Adrenal gland (tissue), 19 donors: ENCODE measurements at places on chromosomes 2 and 18.

DNA sequence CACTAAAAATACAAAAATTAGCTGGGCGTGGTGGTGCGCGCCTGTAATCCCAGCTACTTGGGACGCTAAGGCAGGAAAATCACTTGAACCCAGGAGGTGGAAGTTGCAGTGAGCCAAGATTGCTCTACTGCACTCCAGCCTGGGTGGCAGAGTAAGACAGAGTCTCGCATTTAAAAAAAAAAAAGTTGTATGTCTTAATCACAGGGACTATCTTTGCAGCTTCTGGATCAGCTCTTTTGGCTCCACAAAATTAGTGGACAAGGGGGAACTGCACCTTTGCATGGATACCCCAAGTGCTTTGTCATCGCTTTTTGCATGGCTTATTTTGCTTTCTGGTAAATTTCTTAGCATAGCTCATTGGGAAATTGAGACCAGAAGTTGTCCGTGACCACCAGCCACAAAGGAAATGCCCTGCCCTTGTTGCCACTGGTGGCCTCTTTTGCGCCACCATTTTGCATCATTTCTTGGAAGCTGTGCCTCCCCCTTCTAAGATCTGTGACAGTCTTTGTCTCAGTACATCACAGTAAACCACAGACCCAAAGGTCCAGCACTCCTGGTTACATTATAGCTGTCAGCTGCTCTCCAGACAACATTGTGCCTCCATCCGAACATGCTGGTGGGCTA, 43.9 kb upstream of the PCBP1 start:
- DNase-seq = no peak

- peak; percentile 90 for DNase-seq
Measured at GRCh38 chr18:48951448-48952286, 902 bp upstream of the SMAD7 start.

DNA sequence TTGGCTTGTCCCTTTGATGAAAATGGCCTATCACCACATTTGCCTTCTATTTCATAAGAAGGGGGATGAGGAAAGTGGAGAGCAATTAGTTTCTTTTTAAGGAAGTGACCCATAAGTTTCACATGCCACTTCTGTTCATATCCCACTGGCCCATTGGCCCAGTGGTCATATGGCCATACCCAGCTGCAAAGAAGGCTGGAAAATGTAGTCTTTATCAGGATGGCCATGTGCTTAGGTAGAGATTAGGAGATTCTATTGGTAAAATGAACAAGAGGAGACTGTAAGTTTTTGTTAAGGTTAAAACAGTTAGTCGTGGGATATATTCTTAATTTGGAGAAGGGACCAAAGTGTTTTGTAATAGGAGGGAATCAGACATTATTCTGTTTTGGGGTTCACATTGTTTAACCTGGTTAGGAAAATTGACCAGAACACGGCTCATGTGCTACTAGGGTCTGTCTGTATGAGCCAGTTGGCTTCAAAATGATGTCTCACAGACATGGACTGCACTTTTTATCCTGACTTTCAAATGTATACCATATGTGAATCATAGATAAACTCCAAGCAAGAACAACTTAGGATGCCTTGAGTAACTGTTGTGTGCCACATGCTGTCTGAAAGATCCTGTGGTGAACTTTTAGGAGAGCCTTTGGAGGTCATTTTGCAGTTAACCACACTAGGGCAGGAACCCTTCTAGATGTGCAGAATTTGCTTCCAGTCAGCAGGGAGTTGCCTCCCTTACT, 17.3 kb downstream of the PLCL1 start:
- no peak for DNase-seq

DNA sequence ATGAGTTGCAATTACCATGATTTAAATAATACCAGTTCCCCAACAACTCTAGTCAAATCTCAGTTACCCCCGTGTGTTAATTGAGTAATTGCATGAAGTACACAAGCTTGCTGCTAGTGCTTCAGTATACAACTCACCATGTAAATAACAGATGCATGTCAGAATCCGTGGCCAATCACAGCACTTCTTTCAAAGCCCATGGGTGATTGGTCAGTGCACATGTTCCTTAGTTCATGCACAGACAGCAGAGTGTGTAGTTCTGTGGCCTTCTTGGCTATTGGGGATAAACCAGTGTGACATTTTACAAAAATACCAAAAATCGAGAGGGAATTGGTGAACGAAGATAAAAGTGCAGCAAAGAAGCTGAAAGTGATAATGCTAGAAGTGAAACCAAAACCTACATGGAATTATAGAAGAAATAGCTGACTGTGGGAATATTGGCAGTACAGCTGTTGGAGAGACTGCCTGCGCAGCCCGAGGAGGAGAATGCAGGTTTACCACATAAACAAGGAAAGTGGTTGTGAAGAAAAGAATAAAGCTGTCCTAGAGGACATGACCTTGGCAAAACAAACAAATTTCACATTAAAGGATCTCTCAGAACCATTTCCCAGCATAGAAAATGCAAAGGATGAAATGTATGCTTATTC, 59.4 kb downstream of the NEDD4L start:
- DNase-seq = no peak

DNA sequence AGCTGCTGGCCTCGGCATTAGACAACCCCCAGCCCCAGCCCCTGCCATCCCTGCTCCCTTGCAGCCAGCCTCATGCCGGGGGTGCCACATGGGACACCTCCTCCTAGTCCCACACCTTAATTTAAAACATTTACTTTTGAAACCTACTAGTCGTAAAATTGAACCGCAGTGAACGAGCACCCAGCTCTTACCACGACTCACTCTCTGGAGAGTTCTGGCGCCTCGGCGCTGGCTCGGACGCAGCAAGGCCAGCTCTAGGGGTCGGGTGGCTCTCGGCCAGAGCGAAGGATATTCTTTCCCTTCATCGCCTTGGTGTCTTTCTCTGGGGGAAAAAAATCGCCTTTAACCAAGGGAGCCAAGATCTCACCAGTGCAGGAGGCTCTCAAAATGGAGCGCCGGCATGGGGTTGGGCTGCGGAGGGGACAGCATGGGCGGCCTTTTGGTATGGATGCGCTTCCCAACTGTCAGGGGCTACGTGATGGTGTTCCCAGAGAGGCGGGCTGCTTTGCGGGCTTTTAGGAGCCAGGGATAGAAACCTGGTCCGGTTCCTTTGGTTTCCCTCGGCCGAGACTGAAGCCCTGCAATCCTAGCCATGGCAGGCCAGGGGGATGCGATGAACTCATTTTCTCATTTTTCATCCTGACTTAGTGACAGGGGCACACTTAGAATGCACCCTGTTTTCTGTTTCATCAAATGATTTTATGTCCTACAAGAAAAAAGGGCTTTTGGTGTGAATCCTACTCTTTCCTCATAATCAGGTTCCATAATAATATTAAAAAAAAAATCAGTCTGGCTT, 2.0 kb downstream of the HPCAL1 start:
- DNase-seq = peak; percentile 45

GRCh38 chr2:75605770-75606529, 40.6 kb upstream of the MRPL19 start:
- DNase-seq = no peak

GRCh38 chr2:183868707-183869106, 729.6 kb upstream of the ZNF804A start:
- no peak for DNase-seq
